ENCODE measurements at places on chromosomes 12 and 14. TPM values are rescaled to one million over a fixed set of nuclear protein-coding genes. Genes with fewer than 3 reads are reported as not detected.

INF2 gene
- total RNA-seq, result 12.7 TPM

AICDA gene
- total RNA-seq, result not detected

GIT2 gene
- total RNA-seq, result 98.8 TPM

DNA sequence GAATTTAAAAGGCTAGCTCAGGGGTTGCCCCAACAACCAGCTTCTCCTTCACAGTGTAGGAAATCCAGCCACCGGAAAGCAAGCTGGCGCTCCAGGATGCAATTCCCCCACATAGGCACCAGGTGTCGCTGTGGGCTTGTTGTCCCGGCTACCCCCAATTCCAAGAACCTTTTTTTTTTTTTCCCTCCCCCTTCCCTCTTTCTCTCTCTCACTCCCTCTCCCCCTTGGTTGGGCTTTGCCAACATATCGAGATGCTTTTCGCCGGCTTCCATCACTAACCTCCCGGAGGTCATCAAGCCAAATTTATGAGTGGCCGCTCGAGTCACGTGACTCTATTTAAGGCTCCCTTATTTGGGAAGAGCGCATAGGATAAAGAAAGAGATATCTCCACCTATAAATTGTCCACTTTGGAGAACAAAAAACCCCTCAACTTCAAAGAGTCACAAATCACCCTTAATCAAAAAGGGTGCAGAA is at the start of gene HOXC5:
Gene HOXC5 (plus strand): TSS at position 424 of the 474 bp plus-strand sequence. CDS start 73 bp downstream, outside the sequence.
- peak; percentile 84 for DNase-seq

DNA sequence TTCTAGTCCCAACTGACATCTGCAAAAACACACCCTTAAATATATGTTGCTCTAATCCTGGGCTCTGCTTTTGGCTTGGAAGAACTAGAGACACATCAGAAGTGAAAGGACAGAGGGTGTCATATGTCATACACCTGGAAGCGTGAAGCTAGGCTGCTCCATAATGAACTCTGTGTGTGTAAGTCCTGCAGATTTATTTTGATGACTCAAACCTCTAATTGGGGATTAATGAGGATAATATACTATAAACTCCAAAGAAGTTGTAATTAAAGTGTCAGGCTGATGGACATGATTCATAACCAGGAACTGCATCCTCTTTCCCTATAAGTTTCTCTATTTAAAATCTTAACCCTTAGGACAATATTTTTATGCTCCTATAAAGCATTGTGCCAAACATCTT is 4.4 kb upstream of the KCNK10 start:
- no peak for DNase-seq

GRCh38 chr12:84840356-84840755 is 72.2 kb downstream of the SLC6A15 start:
- no peak for DNase-seq

MIPOL1 gene
- total RNA-seq, result not detected

DNA sequence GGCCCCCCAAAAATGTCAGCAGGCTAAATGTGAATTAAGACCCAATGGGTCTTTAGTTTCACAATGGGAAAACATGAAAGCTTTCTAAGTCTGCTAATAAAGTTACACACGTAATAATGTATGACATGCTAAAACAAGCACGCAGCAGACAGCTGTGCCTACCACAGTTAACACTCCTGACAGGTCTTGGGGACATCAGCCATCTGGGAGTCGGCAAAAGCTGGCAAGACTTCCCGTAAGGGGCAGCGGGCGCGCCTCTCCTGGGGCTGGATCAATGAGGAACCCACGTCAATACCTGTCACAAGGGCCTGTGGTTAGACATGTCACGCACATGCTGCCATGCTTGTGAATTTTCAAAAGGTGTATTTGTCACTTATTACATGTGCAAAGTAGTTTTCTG is 45.0 kb downstream of the ACTN1 start:
- DNase-seq, result no peak

DNA sequence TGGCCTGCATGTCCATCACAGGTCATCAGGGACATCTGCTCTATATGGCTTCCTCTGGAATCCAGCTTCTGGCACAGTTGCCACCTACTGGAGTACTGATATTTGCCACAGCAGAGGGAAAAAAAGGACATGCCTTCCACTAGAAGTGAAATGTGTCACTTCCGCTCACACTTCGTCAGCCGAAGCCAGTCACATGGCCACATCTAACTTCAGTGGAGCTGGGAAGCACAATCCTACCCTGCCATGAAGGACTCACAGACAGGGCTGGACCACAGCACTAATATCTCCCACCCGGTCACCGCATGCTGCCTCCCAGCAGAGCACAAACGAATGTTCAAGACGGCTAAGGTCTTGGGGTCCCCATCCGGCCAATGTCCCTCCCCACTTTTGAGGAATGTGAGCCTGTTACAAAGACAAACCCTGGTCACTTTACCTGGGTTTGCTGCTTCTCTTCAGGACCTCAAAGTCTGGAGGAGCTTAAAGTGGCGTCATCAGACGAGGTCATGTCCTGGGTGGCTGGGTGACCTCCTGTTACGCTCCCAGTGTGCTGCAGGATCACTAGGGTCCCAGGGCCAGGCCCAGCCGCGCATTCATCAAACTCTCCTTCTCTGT is 98.6 kb downstream of the GCH1 start:
- no peak for DNase-seq

TAOK3 gene
- total RNA-seq, result 166 TPM

SMCO3 gene
- not detected for total RNA-seq

- no peak for DNase-seq
Measured at GRCh38 chr14:25259470-25259869, 209.5 kb upstream of the STXBP6 start.

SYNDIG1L gene
- not detected for total RNA-seq

BEGAIN gene
- total RNA-seq, result 0.11 TPM

HSPB8 gene
- not detected for total RNA-seq

DNA sequence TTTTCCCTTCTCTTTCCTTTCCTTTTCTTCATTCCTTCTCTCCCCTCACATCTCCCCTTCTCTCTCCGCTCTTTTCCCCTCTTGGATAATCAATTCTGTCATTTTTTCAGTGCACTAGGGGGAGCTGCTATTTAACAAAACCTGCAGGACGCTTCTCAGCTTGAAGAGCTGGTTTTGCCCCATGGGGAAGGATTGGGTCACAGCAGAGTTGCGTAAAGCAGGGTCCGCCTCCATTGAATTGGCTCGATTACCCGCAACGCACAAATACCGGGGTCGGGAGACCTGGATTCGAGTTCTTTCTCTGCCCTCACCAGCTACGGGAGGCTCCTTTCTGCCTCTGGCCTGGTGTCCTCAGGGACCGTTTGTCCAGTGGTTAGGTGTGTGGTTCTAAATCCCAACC is 42.1 kb upstream of the CHGA start:
- no peak for DNase-seq

- no peak for DNase-seq
Measured at GRCh38 chr14:60506010-60506409, 2.9 kb upstream of the SIX6 start.

All from natural killer cell (primary cell).